ENCODE measurements at places on chromosomes 16 and 17.

GRCh38 chr17:43183921-43184320, 12.9 kb downstream of the NBR1 start:
- no peak for DNase-seq

- no peak for DNase-seq
These were observed 61.5 kb downstream of the NF1 start for GRCh38 chr17:31156326-31156725.

DNA sequence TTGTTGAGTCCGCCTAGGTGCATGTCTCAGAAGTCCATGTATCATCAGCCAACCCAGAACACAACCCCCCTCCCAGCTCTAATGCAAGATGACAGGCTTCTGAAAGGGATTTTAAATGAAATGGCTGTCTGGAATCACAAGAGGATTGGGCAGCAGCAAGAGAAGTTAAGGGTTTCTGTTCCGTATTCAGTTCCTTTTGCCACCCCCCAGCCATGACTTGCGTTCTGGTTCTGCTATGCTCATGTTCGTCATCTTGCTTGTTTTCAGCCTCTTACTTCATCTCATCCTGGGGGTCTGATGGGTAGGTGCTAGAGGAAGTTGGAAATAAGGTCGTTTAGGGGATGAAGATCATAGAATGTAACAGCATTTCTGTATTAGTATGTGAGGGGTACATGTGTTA, 12.0 kb downstream of the MINK1 start:
- DNase-seq = no peak

- DNase-seq = no peak
These were observed 16.0 kb downstream of the TPSG1 start for GRCh38 chr16:1209081-1209480.

GRCh38 chr16:23803591-23804123, 32.1 kb upstream of the PRKCB start:
- DNase-seq = peak; percentile 84

GRCh38 chr17:58280480-58281217, at the start of gene MPO:
Gene MPO (minus strand): TSS chr17:58280935. CDS start chr17:58280758, 177 bp downstream.
- no peak for DNase-seq

- DNase-seq = no peak
These were observed 30.8 kb upstream of the GAA start for GRCh38 chr17:80070375-80071115.

DNA sequence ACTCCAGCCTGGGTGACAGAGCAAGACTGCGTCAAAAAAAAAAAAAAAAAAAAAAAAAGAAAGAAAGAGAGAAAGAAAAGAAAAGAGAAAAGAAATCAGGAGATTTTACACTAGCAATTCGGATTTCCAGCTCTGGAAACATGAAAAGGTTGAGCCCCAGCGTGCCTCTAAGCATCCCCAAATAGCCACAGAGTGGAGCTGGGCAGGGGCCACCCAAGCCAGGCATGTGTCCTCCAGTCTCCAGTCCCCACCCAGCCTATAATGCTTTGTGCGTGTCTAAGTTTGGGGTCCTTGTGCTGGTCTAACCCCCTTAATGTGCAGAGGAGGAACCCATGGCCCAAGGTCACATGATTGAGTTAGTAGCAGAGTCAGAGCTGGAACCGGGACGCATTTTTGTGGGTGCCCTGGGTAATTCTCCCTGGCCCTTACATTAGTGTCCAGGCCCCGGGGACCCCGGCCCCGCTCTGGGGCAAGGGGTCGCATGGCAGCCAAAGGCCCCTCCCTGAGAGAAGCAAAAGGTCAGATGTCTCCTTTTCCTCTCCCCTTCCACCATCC, 19.9 kb downstream of the ADAM11 start:
- DNase-seq = no peak

DNA sequence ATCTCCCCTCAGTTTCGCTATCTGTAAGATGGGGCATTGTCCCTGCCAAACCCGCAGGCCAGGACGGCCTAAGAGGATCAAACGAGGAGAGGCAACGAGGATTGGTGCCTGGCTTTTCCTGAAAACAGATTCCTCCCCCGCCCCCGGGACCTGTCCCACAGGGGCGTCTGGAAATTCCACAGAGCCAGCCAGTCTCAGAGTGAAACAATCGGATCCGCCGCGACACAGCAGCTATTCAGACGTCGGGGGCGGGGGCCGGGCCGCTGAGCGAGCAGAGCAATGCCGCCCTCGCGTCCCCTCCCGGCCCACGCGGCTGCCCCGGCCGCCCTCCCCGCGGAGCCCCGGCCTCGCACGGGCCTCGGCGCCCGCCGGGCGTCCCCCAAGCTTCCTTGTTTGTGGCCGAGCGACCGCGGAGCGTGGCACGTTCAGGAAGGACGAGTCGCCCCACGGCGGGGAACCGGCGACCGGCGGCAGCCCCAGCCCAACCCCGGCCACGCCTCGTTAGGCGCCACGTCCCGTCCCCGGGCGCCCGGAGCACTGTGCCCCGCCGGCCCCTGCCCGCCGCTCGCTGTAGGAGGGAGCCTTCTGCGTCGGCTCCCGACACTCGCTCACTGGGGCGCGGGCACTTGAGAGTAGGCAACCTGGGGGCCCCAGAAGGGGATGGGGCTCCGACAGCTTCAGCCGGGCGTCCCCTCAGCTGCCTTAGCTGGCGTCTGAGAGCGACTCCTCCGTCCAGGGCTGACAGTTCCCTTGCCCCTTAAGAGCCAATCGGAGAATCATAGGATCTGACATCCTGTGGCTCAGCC, 29.6 kb upstream of the PHOSPHO1 start:
- peak; percentile 69 for DNase-seq

DNA sequence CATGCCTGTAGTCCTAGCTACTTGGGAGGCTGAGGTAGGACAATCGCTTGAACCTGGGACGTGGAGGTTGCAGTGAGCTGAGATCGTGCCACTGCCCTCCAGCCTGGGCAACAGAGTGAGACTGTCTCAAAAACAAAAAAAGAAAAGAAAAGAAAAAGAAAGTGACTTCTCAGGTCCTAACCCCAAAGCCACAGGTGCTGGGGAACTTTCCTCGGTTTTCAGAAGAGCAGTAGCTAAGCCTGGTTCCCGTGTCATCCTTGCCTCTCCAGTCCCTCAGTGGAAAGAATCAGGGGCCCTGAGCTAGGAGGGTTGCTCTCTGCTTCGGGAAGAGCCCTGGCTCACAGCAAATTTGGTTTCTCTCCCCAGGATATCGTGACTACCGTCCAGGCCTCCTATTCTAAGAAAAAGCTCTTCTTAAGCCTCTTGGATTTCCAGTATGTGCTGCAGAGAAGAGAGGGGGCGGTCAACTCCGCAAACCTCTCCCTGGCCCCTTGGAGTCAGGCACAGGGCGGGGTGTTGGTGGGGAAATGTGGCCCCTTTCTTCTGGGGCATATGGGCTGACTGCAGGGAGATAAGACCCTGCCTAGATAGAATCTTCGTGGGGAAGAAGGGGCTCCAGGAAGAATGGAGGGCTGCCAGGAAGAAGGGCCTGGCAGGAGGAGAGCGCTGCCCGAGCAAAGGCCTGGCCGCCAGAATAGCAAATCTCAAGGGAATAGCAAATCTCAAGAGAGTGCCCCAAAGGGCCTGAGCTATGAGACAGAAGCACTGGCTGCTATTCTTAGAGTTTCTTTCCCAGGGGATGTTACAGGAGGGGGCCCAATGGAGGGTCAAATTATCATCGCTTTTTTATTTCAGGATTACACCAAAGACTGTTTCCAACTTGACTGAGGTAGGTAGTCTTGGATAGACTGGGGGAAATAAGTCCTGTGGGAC, 8.3 kb upstream of the NLRC5 start:
- no peak for DNase-seq

DNA sequence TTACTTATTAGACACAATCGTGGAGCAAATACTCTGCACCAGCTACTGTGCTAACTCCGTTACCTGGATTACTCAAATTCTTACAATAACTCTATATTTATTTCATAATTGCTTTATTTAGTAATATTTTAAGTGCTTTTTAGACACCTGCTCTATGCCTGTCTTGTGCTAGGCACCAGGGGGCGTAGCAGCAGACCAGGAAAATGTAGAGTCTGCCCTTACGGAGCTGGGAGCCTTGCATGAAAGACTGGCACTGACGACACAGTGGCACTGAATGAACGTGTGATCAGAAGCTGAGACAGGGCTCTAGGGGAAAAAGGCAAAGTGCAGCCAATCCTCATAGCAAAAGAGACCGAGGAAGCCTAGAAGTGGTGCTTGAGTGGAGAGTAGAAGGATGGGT, 486.5 kb downstream of the CDH13 start:
- peak; percentile 31 for DNase-seq

DNA sequence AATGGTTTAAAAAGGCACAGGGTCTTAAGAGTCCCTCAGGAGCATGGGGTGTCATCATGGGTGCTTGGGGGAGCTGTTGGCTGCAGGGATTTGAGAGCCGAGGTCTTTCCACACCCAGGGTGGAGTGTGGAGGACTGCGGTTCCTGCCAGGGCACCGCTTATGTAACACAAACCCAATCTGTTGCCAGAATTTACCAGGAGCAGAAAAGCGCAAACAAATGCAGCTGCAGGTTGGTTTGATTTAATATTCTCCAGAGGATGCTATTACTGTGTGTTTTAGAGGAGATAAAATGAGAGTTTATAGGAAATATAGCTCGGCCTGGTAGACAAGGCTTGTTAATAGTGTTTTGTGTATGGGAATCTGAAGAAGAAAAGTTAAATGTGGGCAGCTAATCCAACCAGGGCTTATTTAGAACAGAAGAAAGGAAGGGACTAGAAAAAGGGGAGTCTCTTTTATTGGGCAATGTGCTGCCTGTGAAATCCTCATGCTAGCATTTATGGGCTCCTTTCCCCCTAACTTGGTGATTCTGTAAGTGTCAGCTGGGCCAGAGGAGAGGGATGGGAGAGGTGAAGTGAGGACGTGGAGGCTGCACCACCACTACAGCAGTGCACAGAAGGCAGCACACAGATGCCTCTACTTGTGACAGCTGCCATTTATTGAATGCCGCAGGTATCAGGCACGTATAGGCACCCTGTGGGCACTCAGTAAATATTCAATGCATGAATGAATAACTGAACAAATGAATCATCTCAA, 174.7 kb downstream of the KATNIP start:
- no peak for DNase-seq

GRCh38 chr16:63922560-63922959, 1199.3 kb downstream of the CDH11 start:
- DNase-seq = no peak

DNA sequence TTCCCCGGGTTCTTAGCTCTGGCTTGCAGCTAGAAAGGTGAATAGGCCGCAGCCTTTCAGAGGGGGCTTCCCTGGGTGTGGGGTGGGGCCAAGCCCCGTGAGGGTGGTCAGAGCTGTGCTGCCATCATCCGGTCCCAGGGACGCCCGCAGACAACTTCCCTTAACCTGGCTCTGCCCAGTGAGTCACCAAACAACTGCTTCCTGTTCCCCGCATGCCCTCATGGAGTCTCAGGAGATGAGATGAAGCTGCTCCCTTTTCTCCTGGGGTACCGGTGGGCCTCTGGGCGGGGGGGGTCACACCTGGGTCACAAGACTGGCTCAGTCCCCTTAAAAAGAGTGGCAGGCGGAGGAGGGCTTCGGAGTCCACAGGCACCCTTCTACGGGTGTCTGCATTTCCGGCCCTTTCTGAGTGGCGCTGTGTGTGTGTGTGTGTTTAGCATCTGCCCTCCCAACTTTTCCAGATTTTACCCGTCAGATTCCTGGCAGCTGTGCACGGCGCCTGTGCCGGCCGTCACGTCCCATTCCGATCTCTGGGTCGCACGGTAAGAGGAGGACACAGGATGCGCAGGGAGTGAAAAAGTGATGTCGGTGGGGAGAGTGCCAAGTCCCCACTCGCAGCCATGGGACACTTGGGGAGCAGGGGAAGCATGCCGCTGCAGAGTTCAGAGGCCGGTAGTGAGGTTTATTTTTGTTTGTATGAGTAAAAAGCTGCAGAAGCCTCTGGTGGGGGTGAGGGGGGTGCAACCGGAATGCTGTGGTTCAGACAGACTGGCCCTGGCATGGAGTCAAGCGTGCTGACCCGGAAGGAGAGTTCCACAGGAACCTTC, 16.8 kb downstream of the HIC1 start:
- no peak for DNase-seq

GRCh38 chr17:4215882-4216570, 47.8 kb downstream of the ANKFY1 start:
- no peak for DNase-seq

DNA sequence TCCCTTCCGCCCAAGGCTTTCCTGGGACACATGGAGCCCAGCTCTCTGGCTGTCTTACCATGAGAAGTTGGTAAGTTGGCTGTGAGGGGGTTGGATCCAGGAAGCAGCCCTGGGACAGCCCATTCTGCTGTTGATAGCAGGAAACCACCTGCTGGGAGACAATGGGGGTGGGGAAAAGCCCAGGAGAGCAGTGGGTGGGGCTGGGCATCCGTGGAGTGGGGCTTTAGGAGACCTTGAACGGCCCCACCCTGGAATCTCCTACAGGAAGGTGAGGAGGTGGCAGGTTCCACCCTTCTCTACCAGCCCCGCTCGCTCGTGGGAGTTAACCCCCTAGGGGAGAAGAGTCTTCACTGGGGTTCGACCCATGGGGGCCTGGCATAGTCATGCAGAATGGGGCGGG, 5.8 kb downstream of the TMEM92 start:
- peak; percentile 20 for DNase-seq

DNA sequence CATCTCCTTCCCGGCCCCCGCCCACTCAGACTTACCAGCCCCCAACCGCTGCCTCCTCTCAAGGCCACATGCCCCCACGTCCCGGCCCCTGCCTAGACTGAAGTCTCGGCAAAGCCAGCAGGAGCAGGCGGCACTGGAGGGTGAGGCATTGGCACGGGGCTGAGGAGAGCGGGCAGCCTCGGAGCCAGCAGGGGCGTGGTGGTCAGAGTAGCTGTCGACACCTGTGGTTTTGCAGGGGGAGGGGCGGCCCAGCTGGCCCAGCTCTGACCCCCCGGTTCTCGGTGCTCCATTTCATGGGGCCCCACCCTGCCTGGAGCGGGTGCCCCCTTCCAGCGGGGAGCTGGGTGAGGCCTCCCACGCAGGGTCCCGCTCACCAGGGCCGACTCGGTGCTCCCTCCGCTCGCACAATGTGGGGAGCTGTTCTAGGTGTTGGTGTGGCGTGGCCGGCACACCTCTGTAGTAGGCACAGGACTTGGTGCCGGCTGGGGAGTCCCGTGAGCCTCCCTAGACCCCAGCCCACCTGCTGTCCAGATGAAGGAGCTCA, 4.7 kb downstream of the CDH15 start:
- no peak for DNase-seq

DNA sequence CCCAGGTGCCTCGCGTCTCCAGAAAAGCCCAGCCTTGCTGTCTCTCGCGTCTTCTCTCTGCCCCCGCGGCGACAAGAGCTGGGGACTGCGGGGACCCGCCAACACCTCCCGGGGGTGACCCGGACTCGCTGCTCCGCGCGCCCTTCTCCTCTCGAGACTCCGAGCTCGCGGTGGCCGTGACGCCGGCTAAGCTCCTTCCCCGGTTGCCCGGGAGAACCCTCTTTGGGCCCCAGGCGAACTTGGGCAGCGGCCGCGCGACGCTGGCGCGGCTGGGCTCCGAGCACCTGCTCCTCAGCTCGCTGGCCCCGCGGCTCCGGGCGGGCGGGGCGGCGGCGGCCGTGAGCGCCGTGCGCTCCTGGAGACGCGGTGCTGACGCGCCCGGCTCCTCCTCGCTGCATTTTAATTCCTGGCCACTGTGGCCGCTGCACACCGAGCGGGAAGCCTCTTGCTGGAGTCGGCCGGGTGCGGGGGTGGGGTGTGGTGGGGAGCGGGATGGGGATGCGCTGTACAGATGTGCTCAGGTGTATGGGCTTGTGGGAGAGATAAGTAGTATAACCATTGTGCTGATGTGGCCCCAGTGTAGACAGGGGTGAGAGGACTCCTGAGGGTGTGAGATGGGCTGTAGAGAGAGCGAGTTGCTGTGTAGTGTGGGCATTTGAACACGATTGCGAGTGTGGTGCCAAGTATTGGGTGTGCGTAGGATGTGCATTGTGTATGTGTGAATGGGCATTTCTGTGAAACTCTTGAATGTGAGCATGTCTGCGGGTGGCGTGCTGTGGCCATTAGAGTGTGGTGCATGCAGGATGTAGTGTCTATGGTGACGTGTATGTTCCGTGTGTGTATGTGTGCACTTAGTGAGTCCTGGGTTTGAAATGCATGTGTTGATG, at the start of gene ASIC2:
ASIC2 (minus strand) TSS at position 315 of the 887 bp plus-strand sequence.
- no peak for DNase-seq

All from activated CD8-positive, alpha-beta T cell treated with anti-CD3 and anti-CD28 coated beads for 36 hours (primary cell).